Mesothelial cell of epicardium (in vitro differentiated cells): ENCODE measurements at places on chromosomes 1 and 21.
A peak's percentile ranks its signal among the peaks of the same experiment; 100 is the strongest.

DNA sequence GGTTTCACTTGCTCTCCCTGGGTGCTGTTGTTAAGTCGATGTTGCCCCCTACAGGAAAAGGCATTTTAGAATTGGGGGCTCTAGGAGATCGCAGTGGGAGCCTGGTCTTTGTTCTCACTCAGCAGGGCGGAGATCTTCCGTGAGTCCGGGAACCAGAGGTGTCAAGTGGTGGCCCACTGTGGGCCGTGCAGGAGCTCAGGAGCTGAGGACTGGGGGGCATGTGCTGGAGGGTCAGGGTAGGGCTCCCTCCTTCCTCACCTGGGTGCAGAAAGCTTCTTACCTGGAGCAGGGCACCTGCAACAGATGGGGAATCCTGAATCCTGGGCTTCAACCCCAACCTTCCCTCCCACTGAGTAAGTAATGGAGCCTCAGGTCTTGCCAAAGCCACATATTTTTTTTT is 392.7 kb downstream of the NPHP4 start:
- no peak for DNase-seq

- no peak for DNase-seq
Observed at GRCh38 chr1:51532853-51533252, 13.8 kb upstream of the EPS15 start.

- no peak for DNase-seq
Observed at GRCh38 chr1:98054786-98055185, 134.0 kb upstream of the DPYD start.

GRCh38 chr1:21379571-21379970 is 60.4 kb upstream of the NBPF3 start:
- DNase-seq, result no peak

DNA sequence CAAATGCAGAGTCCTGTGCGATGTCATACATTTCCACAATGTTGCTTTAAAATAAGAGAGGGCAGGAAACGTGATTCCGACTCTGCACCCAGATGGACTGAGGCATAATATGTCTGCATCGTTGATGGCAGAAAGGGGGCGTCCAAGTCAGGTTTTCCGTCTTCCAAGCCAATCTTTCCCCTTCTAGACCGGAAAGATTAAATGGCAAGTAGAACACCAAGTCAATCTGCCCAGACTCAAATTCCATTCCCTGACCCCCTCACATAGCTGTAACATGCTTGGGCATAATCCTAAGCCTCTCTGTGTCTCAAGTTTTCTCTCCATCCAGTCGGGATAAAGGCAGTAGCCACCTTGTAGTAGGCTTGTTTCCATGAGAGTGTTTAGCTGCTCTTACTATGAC is 14.4 kb downstream of the PCP4 start:
- DNase-seq, result no peak

DNA sequence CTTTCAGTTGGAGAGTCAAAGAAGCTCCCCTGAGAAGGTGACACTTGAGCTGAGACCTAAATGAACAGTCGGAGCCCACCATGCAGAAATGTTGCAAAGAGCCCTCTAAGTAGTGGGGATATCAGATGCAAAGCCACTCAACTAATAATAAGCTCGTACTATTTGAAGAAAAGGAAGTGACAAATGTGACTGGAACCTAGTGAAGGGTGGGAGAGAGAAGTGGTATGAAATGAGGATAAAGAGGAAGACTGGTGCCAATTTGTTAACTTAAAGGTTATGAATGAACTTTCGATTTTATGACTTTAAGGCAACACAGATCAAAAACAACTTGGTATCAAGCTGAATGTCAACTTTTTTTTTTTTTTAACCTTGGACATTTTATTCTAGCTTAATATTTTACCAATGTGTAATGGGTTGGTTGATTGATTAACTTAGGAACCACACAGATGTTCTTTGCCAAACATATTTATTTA is 14.7 kb downstream of the LYPLAL1 start:
- DNase-seq, result no peak

- no peak for DNase-seq
Observed at GRCh38 chr1:201171063-201172036, 17.1 kb upstream of the TMEM9 start.

GRCh38 chr1:159009704-159010361 is at the start of gene IFI16:
Gene IFI16, plus strand, starts transcription at chr1:159009907. Its CDS starts 4,774 bp downstream, at chr1:159014681.
- DNase-seq, result no peak

GRCh38 chr21:38741092-38741949 is 64.4 kb upstream of the ETS2 start:
- DNase-seq, result no peak

GRCh38 chr1:236280438-236281197 is 1.1 kb downstream of the ERO1B start:
- DNase-seq, result no peak

GRCh38 chr1:244968471-244968871 is 104.1 kb upstream of the HNRNPU start:
- no peak for DNase-seq

- DNase-seq, result no peak
Observed at GRCh38 chr21:38147391-38147790, 109.4 kb upstream of the KCNJ15 start.

- DNase-seq, result no peak
Observed at GRCh38 chr1:157448636-157449035, 103.7 kb downstream of the FCRL5 start.

DNA sequence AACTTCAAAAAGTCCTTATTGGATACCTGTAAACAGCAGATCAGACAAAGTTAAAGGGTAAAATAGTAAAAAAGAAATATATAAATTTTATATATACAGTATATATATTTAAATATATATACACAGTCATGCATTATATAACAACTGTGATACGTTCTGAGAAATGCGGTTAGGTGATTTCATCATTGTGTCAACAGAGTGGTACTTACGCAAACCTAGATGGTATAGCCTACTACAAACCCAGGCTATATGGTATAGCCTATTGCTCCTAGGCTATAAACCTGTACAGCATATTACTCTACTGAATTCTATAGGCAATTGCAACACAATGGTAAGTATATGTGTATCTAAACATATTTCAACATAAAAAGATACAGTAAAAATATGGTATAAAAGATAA is 222.7 kb downstream of the NUF2 start:
- DNase-seq, result no peak

DNA sequence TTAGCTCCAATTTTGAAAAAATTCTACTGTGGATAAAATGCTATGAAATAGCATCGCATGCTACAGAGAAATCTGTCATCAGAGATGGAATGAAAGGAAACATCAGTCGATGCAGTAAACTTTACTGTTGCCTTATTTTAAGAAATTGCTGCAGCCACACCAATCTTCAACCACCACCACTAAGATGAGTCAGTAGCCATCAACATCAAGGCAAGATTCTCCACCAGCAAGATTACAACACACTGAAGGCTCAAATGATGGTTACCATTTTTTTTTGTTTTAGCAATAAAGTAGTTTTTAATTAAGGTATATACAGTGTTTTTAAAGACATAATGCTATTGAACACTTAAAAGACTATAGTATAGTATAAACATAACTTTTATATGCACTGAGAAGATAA is 95.6 kb upstream of the JUN start:
- no peak for DNase-seq

DNA sequence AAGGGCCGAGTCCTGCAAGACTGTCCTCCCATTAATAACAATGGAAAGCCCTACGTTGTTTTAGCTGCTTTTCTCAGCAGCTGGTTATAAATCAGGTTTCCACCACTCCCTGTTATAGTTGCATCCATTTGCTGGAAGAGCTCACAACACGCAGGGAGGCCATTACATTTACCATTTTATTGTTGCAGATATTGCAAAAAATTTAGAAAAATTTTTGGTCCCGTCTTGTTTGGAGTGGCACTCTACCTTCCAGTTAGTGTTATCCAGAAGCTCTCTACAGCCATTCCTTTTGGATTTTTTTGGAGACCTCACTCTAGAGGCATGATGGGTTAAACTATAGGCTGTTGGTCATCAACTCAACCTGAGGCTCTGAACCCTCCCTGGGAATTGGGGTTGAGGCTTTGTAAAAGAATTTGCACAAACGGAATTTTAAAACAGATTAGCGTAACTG is 1532.1 kb upstream of the TPTE start:
- DNase-seq, result no peak

GRCh38 chr1:210232511-210233215 is at the start of gene SERTAD4:
Gene SERTAD4, plus strand, starts transcription at chr1:210232796. Its CDS starts 5,165 bp downstream, at chr1:210237961.
- DNase-seq, result peak; percentile 75

DNA sequence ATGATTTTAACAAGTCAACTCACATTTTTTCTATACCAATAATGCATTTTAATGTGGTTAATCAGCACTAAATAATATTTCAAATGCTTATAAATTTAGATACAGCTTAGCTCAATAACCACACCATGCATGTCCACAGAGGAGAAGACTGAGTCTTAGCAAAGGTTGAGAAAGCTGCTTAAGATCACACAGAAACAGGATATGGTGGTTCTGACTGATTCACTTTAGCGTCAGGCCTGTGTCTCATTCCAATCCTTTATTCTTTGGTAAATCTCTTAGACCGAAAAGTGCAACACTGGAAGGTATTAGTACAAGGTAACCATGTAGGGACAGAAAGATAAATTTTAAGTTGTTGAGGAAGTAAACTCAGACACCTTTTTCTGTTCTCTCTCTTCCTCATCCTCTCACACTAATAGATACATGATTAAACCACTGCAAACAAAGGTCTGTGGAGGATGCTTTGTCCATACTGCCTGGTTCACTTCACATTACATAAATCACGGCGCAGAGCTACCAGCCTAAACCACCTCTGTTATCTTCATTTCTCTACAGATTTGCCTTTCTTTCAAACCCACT is 139.0 kb downstream of the DPYD start:
- no peak for DNase-seq

DNA sequence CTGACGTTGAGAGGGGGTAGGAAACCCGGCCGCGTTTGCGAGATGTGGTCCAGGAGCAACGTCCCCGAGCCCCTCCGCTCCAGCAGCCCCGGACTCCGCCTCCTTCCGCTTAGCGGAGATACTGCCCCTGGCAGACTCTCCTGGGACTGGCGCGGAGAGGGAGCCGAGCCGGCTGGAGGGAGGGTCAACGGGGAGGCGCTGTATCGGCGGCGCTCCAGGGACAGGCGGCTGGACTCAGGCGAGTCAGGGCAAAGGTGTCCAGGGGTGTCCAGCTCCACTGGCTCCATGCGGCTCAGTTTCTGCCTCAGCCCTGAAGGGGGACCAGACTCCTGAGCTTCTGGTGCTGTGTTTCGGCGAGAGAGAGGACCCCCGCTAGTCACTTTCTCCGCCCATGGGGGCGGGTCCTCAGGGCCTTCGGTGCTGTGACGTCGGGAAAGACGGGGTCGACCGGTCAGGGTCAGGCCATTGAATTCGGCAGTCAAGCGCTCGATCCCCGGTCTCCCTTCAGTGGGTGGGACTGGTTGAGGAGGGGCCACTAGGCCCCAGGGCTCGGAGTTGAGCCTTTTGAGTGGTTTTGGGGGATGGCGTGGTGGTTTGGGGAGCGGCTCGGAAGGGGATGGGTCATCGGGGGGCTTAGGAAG is 2.8 kb upstream of the LIX1L start:
- peak; percentile 78 for DNase-seq

- no peak for DNase-seq
Observed at GRCh38 chr1:61356995-61357394, 274.6 kb downstream of the NFIA start.

GRCh38 chr1:164635803-164636731 is 77.1 kb downstream of the PBX1 start:
- DNase-seq, result no peak

- DNase-seq, result no peak
Observed at GRCh38 chr1:53321776-53322602, 5.9 kb downstream of the LRP8 start.

GRCh38 chr1:98921817-98922216 is 82.8 kb downstream of the PLPPR5 start:
- DNase-seq, result no peak

DNA sequence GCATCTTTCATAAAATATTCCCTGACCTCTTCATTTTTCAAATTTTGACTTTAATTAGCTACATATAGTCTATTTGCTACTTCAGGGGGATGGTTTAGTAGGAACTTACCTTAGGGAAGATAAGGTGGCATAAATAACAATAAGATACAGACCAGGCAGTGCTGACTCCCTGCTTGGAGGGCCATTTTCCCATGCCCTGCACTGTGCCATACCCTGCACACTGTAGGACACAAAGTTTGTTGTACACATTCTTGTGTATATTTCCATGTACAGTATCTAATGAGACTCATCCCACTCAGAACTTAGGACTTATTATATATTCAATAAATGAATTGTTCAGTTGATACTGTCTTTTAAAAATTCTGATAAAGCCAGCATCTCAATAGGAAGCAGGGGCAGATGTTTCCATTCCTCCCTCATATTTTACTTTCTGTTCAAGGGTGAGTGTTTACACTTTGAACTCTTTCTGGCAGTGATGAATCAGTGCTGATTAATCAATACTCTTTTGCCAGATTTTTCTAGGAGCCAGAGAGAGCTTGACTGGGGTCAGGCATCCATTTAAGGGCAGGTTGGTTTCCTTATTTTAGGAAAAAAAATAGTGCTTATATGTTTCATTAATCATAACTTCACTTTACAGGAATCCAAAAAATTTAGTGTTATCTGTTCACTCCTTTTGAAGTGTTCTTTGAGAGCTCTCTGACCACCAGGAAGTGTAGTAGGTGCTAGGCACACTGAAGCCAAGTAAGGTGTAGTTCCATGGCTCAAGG is 30.6 kb downstream of the MPZL1 start:
- no peak for DNase-seq

DNA sequence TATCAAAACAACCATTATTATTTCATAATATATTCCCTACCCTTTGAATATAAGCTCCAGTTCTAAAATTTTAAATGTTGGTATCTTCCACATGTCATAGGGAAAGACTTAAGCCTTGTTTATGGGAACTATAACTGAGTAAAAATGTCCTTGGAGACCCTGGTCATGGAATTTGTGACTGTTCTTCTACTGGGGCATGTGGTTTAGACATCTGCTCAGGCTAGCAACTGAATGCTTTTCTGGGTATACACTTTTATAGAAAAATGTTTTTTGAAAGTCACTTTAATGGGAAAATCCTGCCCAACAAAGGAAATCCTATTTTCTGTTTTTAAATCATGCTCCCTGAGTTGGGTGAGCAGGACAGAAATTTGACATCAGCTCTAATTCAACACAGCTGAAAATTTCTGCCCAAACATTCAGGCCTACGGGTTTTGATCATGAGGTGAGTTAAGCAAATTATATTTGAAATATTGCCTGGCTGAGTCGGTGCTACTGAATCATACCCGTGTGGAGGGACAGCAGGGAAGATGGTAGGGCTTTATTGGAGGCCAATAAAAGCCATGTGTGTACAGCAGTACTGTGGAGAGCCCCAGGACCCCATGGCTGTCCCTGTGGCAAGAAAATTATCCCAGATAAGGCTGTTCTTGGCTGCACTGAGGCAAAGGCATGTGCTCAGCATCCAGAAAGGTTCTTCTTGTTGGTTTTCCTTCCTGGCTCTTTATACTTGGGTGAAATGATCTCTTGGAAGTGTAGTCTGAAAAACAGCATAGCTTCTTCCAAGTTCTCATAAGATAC is 391.8 kb downstream of the DISC1 start:
- no peak for DNase-seq

DNA sequence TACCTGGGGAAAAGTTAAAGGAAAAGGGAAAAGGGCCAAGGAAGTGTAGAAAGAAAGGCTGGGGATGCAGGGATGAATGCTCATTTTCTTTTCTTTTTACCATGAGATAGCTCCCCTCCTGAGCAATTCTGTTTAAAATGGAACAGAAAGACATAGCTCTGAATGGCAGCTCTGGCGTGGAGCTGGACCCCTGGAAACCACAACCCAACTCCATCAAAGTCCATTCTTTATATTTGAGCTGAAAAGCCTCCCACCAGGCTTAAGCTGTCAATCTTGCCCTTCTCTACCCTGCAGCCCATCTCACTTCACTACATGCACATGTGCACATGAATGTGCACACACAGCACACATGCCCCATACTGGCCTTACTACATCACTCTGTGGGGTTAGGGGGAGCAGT is 69.2 kb downstream of the TNR start:
- DNase-seq, result no peak
